ENCODE measurements at places on chromosomes 6 and 20.

- DNase-seq = no peak
Measured at GRCh38 chr6:1636272-1636825, 26.6 kb downstream of the FOXC1 start.

- no peak for DNase-seq
Measured at GRCh38 chr6:148470606-148471465, 128.2 kb downstream of the SASH1 start.

DNA sequence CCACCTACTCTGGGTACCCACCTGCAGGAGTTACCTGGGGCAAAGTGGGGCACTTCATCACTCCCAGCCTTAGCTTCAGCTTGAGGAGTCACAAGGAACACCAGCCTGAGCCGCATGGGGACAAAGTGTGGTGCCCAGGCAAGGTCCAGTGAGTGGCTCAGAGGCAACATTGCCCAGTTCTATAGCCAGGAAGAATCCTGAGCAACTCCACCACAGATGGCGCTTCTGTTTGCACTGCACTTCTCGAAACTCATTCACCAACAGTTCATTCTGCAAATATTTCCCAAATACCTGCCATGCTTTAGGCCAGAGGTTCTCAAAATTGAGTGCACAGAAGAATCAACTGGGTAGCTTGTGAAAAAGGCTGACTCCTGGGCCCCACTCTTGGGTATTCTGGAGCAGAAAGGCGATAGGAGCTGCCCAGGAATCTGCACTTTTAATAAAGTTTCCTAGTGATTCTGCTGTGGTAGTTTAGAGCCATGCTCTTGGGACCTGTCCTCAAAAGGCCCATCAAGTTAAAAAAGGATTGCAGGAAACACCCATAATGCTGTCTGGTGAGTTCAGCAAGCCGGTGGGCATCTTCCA is 83.1 kb downstream of the VEGFA start:
- no peak for DNase-seq

DNA sequence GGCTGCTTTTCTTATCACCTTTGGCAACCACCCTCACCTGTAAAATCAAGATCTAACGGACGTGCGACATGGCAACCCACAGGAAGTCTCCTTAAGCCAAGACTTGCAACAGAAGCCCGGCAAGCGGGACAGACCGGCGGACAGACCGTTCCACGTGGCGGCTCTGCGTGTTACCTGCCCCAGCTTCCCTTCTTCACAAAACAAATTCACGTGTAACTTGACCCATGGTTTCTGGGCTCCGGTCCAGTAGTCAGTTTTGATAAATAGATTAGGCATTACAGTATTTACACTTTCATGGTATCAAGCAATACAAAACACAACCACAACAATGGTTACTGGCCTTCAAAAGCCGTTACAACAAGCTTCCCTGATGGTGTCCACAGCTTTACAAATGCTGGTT is 133.8 kb downstream of the PRND start:
- DNase-seq = no peak

Data from stimulated activated CD4-positive, alpha-beta T cell treated with anti-CD3 and anti-CD28 coated beads, TNF-alpha, amount 100 ng/mL, for 4 hours (primary cell).